NCI-H460 (cell line): ENCODE measurements at places on chromosomes 2 and 18.

DNA sequence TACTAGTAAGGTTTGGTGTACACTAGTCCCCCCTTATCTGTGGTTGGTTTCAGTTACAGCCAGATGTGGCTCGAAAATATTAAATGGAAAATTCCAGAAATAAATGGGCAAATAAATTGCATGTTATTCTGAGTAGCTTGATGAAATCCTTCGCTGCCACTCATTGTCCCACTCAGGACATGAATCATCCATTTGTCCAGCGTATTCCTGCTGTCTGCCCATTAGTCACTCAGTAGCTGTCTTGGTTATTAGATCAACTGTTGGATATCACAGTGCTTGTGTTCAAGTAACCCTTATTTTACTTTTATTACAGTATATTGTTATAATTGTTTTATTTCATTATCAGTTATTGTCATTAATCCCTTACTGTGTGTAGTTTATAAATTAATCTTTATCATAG, 21.7 kb downstream of the ZDBF2 start:
- DNase-seq: no peak

- no peak for DNase-seq
Measured at GRCh38 chr2:239154971-239155805, 245.6 kb downstream of the HDAC4 start.

DNA sequence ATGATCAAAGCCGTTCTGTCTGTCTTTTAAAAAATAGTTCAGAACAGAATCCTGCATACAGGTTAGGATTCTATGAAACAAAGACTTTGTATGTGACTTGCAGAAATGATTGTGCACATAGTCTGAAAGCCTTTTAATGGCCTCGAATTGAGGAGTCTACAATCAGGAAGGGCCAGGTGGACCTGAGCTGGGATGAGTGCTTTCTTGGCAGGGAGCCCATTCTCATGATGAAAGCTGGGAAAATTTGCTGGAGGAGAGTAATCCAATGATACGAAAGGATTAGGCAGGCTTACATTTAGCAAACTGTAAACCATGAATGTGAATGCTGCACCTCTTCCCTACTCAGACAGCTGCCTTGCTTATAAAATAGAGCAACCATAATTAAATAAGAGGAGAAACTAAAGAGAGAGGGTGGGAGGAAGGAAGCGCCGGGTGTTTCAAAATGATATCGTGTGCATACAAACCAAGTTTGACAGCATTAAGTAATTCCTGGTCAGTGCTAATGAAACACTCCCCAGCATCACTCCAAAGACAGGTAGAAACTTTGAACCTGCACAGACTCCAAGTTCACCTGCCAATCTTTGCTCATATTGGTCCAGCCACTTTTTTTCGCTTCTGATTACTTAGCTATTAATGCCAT, 23.7 kb upstream of the CXCR4 start:
- no peak for DNase-seq

- DNase-seq: peak; percentile 57
Measured at GRCh38 chr2:172928756-172929155, 146.9 kb upstream of the MAP3K20 start.

GRCh38 chr2:162196638-162197037, 44.6 kb upstream of the GCG start:
- no peak for DNase-seq

DNA sequence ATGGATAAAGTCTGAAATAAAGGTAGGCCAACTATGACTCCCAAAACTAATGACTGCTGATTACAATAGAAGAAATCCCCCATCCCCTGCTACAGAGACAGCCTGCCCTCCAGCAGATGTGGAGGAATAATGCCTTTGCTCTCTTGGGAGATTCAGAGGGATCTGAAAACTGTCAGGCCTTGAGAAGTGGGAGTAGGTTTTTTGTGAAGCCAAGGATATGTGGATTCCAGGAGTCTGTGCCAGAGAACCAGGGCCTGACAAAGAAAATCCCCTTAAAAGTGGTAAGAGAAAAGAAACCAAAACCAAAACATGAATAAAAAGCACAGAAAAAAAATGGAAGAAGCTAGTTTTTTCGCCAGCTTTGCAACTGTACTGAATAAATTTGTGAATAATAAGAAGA, 397.6 kb downstream of the ZNF521 start:
- DNase-seq: no peak

DNA sequence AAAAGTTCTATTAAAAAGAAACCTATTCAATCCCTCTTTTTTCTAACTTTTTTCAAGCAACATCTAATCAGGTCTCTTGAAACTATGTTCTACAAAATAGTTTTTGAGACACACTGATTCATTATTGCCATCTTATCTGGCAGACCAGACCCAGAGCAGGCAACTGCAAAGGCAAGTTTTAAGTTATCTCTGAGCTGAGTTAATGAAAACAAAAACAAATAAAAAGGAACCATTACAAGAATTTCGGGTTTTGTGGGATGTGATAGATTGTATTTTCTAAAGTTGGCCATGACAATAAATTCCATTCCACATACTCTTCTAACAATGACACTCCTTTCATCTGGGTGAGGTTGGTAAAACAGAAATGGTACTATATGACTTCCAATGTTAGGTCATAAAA, 15.2 kb upstream of the TWSG1 start:
- no peak for DNase-seq

DNA sequence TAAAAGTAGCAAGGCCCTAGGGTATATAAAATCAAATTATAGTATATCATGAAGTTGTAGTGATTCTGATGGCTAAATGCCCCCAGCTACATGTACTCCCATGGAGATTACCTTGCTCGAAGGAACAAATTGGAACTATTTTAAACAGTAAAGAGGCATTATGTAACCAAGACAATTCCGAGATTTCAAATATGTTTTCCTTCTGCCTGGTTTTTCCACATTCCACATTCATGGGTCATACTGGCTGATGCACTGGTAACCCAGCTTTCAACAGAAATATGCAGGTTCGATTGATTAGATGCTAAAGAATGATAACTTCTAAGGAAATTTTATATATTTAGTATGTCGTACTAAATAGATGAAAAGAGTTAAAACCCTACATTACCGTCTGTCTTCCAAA, 62.3 kb upstream of the MGAT4A start:
- DNase-seq: no peak

DNA sequence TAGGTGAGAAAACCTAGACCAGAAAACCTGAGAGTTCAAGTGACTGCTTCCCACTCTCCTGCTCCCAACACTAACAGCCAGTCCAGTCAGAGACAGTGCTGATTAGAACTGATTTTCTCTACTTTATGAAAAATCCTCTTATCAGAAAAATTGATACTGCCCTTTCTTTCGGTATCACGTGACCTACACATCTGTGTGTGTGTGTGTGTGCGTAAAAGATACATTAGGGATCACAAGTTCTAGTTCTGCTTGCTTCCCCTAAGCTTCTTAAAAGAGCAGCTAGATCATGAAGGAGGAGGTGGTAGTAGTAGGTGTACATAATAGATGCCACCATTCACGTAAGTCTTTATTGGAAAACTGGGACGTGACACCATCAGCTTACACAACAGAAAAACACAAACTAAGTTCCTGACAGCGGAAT, 1.5 kb downstream of the ARL5A start:
- no peak for DNase-seq

GRCh38 chr2:108171657-108172056, 68.1 kb upstream of the SULT1C3 start:
- no peak for DNase-seq

DNA sequence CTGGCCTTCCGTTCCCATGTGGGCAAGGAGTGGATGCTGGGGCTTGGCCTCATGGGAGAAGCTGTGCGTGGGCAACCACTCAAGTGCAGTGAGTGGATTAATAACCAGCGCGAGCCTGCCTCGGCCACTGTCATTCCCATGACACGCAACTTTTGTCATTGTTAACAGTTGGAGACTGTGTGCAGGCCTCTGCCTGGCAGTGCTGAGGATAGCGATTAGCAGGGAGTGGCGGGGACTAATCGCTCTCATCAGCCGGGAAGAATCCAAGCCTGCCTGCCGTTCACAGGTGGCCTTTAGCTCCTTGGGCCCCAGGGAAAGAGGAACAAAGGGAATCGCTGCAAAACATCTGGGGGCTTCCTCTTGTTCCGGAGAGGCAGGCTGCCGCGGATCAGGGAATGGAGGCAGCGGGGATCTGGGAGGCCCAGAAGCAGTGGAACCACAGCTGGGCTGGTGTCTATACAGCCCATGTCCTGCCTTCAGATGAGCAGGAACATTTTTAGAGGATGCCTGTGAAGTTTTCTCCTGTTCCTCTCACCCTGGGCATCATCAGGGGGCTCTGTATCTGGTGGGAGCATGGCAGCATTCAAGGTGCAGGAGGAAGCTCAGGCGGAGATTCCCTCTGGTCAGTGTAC, 53.8 kb downstream of the CTIF start:
- no peak for DNase-seq

- DNase-seq: no peak
Measured at GRCh38 chr18:23094411-23095190, 40.7 kb upstream of the CABLES1 start.

- no peak for DNase-seq
Measured at GRCh38 chr2:19360266-19360965, 2.0 kb upstream of the OSR1 start.

GRCh38 chr2:172366596-172367150, 60.7 kb upstream of the ITGA6 start:
- no peak for DNase-seq

- DNase-seq: no peak
Measured at GRCh38 chr2:119897736-119898395, 115.0 kb upstream of the EPB41L5 start.

DNA sequence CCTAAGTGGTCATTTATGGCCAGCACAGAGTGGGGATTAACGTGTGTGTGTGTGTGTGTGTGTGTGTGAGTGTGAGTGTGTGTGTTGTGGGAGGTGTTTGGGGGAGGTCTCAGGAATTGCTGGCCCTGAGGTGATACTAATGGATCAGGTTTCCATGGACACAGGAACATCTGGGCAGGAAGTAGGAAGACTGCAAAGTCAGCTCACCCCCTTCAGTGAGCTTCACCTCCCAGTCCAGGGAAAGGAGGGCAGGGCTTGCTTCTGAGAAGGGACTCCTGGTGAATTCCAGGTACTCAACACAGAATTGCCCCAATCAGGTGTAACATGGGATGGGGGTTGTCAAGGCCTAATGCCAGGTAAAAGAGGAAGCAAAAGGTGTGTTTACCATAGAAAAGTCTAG, 30.3 kb upstream of the IL1R1 start:
- DNase-seq: no peak

- no peak for DNase-seq
Measured at GRCh38 chr18:23155537-23155936, 20.3 kb downstream of the CABLES1 start.

DNA sequence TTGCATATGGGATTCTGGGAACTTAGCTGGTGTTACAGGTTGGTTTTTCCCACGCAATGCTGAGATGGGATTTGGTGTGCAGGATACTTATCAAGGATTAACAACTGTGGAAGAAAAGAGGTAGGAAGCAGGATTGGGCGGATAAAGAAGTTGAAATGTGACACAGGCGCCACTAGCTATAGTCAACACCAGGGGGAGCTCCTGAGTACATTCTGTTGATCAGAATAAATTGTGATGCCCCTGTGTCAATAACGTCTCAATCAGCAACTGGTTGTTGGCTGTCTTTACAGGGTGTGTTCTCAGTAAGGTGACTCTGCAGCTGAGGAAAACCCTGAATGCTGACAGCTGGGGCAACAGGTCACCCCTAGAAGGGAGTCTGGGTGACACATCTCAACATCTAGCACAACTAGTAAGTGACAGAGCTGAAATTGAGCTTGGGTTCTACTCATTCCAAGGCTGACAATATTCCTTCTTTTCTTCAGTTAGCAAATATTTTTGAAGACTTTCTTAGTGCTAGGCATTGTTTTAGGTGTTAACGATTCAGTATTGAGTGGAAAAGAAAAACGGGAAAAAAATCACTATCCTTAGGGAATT, 143.0 kb downstream of the ARL6IP6 start:
- DNase-seq: peak; percentile 33

DNA sequence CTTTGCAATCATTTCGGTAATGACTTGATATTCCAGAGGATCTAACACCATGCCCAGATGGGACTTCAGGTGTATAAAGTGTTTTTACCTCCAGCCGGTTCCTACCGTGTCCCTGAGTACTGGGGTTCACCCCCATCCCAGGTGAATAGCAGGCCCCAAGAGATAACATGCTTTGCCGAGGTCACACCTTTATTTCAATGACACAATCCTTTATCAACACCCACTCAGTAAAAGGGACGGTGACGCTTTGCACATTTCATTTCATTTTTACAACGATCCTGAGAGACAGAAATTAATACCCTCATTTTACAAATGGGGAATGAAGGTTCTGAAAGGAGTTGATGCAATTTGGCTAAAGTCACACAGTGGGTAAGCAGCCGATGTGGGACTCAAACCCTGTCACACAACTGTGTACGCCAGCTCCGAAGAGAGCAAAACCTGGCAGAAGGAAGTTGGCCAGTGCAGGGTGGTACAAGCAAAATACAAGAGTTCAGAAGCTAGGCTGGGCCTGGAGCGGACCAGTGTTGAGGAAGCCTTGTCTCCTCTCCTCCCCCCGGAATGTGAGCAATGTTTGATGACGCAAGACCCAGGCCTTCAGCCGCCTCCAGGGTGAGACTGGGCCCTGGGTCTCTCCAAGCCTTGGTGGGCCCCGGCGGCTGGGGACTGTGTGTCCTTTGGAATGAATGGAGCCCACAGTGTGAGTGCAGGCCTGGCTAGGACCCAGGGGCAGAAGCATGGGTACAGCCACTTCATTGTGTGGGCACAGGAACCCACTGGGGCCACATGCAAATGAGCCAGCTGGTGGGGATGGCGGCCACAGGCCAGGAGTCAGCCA, 139.6 kb upstream of the MYCN start:
- no peak for DNase-seq

- DNase-seq: no peak
Measured at GRCh38 chr2:131584380-131584779, 56.7 kb downstream of the CCDC74A start.

DNA sequence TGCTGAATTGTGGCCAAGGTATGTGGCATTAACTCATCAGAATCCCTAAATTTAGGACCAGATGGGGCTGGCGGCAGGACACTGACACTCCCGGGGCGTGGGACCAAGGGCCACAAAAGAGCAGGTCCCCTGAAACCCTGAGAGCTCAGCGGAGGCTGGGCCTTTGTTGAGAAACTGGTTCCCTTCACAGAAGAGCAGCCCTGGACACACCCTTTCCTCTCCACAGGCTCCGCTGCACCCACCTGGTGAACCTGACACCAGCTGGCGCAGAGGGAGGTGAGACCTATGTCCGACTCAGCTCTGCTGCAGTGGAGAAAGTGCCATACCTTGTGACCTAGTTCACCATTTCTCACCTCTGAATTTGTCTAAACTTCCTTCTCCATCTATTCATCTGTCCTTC, 119.5 kb downstream of the RTP5 start:
- DNase-seq: no peak

DNA sequence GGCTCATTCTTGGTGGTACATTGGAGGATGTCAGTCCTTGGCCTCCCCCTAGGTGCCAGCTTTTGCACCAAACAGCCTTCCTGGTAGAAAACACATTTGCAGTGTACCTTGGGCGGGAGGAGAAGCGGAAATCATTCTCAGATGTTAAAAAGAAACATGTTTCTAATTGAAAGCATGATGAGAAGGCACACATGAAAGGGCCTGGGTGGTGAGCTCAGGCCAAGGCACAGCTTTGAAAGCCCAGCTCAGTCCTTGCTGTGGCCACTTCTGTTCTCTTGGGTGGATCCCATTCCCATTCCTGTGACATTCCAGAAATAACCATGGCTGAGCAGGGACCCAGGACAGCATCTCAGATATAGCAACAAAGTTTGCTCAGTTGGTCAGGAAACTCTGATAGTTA, 71.5 kb downstream of the LTBP1 start:
- no peak for DNase-seq

- DNase-seq: no peak
Measured at GRCh38 chr18:74702950-74703349, 105.3 kb downstream of the ZNF407 start.
